ENCODE measurements at places on chromosomes 3 and 15. TPM values are rescaled to one million over a fixed set of nuclear protein-coding genes. Genes with fewer than 3 reads are reported as not detected.

GRCh38 chr15:48427479-48427878 is 96.2 kb downstream of the DUT start:
- no peaks in the 10 kb centered on the region for H3K27me3 ChIP-seq
- H3K4me3 ChIP-seq: no peak overlapping the region
- DNase-seq: no peak
- H3K27ac ChIP-seq: no peak overlapping the region
- no peaks in the 10 kb centered on the region for H3K4me1 ChIP-seq
- H3K36me3 ChIP-seq: peaks cover 23% of the 10 kb centered on the region

DNA sequence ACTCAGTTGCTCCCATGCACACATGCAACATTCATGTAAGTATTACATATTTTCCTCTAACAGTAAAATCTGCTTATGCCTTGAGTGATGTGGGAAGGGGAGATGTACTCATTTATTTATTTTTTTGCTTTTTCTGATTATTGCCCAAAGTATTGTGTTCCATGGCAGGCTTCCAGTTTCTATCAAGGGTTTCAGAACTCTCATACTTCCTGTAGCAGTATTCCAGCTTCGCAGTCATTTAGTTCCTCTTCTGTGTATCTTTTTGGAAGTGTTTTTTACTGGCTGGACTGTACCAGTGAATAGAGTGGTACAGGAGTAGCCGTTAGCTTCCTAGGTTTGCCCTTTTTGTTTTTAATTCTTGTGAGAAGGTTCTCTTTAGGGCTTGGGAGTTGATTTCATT is 26.9 kb downstream of the RAB11A start:
- H3K36me3 ChIP-seq: peaks cover 54% of the 10 kb centered on the region
- no peak overlapping the region for H3K27ac ChIP-seq
- no peaks in the 10 kb centered on the region for H3K4me1 ChIP-seq
- H3K27me3 ChIP-seq: no peaks in the 10 kb centered on the region
- no peak overlapping the region for H3K4me3 ChIP-seq

- no peaks in the 10 kb centered on the region for H3K27me3 ChIP-seq
- peak overlapping the region; percentile 63 for H3K27ac ChIP-seq
- peaks cover 30% of the 10 kb centered on the region for H3K4me1 ChIP-seq
- no peak overlapping the region for H3K4me3 ChIP-seq
- peak; percentile 74 for DNase-seq
- H3K36me3 ChIP-seq: no peaks in the 10 kb centered on the region
These were observed 48.3 kb downstream of the MEF2A start for GRCh38 chr15:99613887-99614647.

- no peak overlapping the region for H3K27ac ChIP-seq
- H3K4me3 ChIP-seq: no peak overlapping the region
- no peaks in the 10 kb centered on the region for H3K27me3 ChIP-seq
- peaks cover 10% of the 10 kb centered on the region for H3K4me1 ChIP-seq
- no peak for DNase-seq
These were observed 6.2 kb upstream of the NEDD4 start for GRCh38 chr15:55999658-56000057.

- H3K27ac ChIP-seq: no peak overlapping the region
- H3K4me3 ChIP-seq: no peak overlapping the region
- no peak for DNase-seq
- H3K4me1 ChIP-seq: no peaks in the 10 kb centered on the region
- no peaks in the 10 kb centered on the region for H3K36me3 ChIP-seq
These were observed 12.1 kb upstream of the LIMD1 start for GRCh38 chr3:45582430-45582829.

- H3K27ac ChIP-seq: no peak overlapping the region
- no peak overlapping the region for H3K4me3 ChIP-seq
- no peak for DNase-seq
- peaks cover 8% of the 10 kb centered on the region for H3K4me1 ChIP-seq
- H3K27me3 ChIP-seq: no peaks in the 10 kb centered on the region
These were observed 56.6 kb downstream of the XXYLT1 start for GRCh38 chr3:195214381-195214780.

DNA sequence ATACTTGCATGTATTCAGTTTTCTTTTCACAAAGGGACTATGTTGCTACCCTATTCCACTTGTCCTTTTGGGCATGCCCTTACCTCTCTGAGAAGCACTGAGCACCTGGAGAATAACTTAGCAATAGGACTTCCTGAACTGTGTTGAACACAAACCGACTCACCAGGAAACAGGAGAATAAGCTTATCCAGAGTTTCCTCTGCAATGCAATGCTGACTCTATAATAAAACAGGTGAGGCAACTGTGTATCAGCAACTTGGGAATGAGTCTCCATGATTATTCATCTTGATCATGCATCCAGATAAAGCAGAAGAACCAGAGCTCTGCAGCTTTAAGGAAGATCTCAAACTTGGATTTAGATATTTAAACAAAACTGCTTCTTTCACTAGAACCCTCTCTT is 806.5 kb downstream of the IGSF11 start:
- H3K36me3 ChIP-seq: no peaks in the 10 kb centered on the region
- H3K4me1 ChIP-seq: no peaks in the 10 kb centered on the region
- H3K27me3 ChIP-seq: no peaks in the 10 kb centered on the region
- no peak overlapping the region for H3K27ac ChIP-seq

DNA sequence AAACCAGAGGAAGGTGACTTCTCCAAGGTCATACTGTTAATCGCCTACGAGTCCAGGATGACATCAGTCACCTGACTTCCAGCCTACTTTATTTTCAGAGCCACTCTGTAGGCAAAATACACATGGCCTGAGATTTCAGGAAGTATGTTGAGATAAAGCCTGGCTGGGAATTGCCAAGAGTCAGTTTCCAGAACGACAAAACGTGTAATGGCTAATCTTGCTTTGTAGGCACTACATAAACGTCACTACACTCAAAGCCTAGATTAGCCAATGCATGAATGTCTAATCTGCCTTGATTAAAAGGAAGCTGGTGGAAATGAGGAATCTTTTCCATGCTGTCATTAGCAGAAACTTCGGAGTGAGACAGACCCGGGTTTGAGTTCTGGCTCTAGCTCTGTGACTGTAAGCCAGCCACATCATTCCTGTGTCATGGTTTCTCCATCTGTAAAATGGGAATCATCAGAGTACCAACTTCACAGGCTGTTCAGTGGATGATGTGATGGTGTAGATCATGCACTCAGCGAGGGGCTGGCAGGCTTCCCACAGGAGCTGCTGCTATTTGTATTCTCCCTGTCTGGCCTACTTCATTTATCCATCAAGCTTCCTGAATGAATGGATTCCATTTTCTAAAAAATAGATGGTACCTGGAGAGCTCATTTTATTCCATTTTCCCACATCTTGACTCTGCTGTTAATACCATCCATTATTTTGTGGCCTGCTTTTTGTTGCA is 241.9 kb downstream of the XXYLT1 start:
- H3K4me1 ChIP-seq: peaks cover 20% of the 10 kb centered on the region
- no peak overlapping the region for H3K4me3 ChIP-seq
- H3K27me3 ChIP-seq: no peaks in the 10 kb centered on the region
- H3K27ac ChIP-seq: no peak overlapping the region
- no peaks in the 10 kb centered on the region for H3K36me3 ChIP-seq
- DNase-seq: no peak

DNA sequence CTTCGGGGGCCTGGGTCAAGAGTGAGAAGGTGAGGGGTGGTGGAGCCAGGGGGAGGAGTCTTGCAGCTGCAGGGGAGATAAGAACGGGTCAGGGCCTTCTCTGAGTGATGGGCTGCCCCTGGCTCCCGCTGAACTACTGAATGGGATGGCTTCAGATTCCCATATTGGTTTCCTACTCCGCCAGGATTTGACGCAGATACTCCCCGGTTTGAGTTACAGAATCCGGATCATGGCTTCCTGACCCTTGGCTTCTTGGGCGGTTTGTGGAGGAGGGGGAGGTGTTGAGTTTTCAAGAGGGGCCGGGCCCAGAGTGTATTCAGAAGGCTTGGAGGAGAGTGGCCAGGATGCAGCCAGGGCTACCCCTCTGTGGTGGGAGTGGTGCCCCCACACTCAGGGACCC is 119.9 kb upstream of the ATP2B2 start:
- no peaks in the 10 kb centered on the region for H3K4me1 ChIP-seq
- no peaks in the 10 kb centered on the region for H3K27me3 ChIP-seq
- no peak for DNase-seq

DNA sequence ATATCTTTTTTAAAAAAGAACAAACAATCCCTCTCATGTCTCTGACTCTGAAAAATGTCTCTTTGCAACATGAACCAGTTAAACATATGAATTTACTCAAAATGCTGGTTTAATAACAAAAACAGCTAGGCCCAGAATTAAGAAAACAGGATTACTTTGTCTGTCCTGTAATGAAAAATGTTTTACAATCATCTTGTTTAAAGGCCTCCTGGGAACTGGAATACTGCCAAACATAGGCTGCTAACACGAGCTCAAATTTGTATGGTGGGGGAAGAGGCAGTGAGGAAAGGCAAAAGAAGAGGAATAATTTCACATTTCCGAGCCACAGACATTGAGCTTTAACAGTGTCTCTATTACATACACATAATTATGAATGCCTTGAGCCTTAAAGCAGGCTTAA is 61.7 kb upstream of the PPIB start:
- no peaks in the 10 kb centered on the region for H3K36me3 ChIP-seq
- peak; percentile 26 for DNase-seq
- no peaks in the 10 kb centered on the region for H3K27me3 ChIP-seq
- H3K27ac ChIP-seq: no peak overlapping the region
- no peaks in the 10 kb centered on the region for H3K4me1 ChIP-seq

- H3K4me3 ChIP-seq: no peak overlapping the region
- no peaks in the 10 kb centered on the region for H3K4me1 ChIP-seq
- H3K36me3 ChIP-seq: no peaks in the 10 kb centered on the region
- H3K27ac ChIP-seq: no peak overlapping the region
- DNase-seq: no peak
These were observed 167.0 kb upstream of the UBE2E2 start for GRCh38 chr3:23035927-23036640.

The SLC12A8 gene
- polyA plus RNA-seq: 21.6 TPM

The NTRK3 gene
- 3.1 TPM for polyA plus RNA-seq

The CLDN18 gene
- polyA plus RNA-seq: 4.1 TPM

The ITIH1 gene
- polyA plus RNA-seq: 1.6 TPM

The MELTF gene
- 414 TPM for polyA plus RNA-seq

Data from large intestine (tissue), 12 donors.